ENCODE measurements at places on chromosomes 12 and 14.

DNA sequence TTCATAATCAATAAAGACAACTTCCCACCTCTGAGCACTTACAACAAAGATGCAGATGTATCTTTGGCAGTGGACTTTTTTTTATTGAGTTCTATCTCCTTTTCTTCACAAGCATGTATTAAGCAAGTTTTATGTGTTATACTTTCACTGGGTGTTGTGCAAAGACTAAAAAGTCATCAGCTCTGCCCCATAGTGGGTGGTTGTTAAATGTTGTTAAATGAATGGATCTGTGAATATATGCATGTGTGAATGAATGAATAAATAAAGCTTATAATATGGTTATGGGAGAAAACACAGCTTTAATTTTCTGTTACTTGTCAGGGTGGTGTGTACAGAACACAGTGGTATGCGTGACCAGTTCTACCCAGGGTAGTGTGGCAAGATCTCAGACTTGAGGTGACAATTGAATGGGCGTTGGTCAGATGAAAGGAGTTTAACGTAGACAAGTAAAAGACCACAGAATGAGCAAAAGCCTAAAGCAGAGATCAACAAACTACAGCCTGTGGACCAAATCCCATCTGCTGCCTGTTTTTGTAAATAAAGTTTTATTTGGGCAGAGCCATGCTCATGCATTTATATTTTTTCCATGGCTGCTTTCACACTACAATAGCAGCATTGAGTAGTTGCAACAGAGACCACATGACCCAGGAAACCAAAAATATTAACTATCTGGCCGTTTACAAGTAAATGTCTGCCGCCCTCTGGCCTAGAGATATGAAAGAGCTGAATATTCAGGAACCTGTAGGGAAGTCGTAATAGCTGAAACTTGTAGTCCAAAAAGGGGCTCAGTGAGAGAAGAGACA, 207.4 kb upstream of the EEA1 start:
- DNase-seq = no peak

DNA sequence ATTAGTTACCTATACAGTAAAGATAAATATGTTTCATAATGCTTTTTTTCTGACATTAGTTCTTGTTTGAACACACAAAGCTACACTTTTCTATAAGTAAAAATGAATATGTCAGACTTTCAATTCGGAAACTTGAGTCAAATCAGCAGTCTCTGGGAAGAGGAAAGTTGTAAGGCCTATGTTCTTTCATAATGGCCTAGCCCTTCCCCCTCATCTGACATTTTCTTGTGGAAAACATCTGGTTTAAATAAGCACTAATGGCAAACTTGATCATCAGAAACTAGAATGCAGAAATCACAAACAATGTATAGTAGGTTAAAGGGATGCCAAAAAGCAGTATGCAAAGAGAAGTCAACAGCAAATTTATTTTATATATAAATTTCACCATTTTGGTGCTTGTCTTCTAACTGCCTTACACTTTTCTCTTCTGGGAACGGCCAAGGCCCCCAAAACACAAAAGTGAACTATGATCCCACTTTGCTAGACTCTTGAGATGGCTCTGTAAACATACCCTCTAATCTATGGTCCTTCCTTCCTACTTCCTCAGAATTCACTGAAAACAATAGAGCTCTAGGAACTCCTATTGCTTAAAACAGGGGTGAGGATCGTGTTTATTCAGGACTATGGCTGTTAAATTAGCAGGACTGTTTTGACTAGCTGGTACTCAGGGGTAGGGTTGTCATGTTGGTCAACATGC, 444.1 kb downstream of the RAD51B start:
- no peak for DNase-seq

DNA sequence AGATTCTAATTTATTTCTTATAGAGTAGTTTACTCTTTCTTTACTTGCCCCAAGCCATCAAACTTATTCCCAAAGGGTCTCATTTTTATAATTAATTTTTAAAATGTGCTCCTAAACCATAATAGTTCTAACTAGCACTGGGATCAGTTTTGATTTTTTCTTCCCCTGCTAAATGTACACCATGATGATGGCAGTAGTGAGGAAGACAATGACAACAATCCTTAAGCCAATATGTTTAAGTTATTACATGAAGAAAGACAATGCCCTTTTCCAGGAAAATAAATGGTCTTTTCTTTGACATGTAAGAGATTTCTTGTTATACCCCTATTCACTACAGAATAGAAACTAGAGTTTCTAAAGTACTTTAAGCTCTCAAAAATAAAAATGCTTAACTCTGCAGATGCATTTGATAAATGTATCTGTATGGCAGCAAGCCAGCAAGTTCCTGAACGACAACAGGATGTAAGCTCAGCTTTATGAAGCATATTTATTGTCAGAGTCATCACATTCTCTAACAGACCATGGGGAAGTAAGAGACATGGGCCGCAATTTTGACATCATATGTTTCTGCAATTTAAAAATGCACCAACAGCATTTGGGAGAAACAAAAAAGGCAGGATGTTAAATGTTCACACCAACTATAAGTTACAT, 36.0 kb upstream of the SNX6 start:
- DNase-seq = peak; percentile 22

DNA sequence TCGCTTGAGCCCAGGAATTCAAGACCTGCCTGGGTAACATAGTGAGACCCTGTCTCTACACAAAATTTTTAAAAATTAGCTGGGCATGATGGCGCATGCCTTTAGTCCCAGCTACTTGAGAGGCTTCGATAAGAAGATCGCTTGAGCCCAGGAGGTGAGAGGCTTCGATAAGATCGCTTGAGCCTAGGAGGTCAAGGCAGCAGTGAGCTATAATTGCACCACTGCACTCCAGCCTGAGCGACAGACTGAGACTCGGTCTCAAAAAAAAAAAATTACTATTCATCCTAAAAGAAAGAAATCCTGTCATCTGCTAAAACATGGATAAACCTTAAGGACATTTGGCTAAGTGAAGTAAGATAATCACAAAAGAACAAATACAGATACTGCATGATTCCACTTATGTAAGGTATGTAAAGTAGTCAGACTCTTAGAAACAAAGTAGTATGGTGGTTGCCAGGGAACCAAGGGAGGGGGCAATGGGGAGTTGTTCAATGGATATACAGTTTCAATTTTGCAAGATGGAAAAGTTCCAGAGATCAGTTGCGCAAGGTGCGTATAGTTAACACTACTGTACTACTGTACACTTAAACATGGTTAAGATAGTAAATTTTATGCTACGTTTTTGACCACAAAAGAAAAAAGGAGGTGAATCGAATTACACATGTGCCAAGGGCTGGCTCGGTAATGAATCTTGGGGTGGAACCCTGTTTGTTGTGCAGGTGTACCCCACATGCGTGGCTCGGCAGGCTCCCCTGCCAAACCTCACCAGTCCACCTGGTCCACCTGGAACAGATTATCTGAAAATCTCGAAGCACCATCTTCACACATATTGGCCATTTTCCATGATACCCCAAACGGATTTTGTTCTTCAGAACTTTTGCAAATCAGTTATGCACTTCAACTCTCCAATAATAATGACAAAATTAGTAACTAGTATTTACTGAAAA, 18.3 kb upstream of the ATP2A2 start:
- no peak for DNase-seq

DNA sequence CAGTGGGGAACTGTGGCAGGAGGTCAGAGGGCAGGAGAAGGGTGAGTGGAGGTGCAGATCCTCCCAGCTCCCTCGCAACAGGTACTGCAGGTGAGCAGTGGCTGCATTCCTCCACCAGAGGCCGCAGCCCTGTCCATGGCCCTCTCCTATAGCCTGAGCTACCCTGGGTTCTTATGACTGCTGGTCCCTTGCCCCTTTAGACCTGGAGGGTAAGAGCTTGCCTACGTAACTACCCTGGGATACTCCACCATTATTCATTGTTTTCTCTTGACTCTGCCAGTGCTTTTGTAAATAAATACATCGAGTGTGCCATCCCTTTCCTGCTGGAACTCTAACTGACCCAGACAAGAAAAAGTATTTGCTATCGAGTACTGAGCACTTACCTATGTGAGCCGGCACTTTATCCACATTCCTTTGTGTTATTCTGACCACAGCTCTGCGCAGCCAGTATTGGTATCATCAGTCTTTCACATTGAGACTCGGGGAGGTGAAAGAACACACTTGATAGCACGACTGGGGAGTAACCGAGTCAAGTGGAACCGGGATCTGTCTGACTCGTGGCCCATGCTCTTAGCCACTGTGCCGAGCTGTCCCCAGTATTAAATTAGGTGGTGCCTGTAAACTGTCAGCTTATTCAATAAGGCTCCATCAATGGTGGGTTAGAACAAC, 38.5 kb downstream of the LTBP2 start:
- no peak for DNase-seq
